ENCODE measurements at places on chromosomes 6 and 20.

DNA sequence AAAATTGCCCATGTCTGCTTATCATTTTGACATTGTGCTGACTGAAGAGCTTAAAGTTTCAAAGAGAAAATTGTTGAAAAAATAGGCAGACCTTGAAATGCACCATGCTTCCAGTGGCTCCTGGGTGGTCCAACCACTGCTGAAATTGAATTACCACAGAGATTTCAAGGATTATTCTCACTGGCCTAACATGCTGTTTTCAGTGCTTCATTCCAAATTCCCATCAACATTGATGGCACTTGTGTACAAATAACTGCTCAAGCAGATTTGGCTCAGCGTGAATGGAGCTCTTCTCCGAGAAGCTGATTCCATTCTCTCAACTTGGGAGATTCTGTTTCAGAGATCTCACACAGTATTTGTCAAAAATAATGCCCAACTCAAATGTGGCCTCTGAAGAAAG lies 75.5 kb downstream of the LAMA4 start:
- no peak for DNase-seq

- DNase-seq: no peak
Observed at GRCh38 chr6:79421707-79422484, 115.3 kb downstream of the LCA5 start.

- DNase-seq: no peak
Observed at GRCh38 chr6:126033696-126034095, 47.4 kb downstream of the TRMT11 start.

- DNase-seq: no peak
Observed at GRCh38 chr6:114304304-114304887, 38.4 kb downstream of the HS3ST5 start.

DNA sequence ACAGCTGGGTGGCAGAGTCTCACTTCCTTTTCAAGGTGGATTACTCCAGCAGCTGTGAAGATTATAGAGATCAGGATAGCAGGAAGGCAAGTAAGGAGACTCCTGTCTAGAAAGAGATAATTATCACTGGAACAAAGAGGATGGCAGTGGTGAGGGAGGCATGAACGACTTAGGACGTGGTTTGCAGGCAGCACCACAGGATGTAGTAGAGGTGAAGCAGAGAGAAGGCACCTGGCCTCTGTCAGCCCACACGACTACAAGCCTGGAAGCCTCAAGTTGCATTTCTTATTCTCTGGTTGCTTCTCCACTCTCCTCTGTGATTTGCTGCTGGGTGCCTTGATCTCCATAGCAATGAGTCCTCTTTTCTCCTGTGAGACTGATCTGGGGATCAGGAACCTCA lies 62.7 kb downstream of the TSHZ2 start:
- no peak for DNase-seq

Data from cortex of kidney (tissue), 1 donor.